HS-27A (cell line): ENCODE measurements at places on chromosomes 11 and 22.

- no peak for DNase-seq
Measured at GRCh38 chr22:37037669-37038068, 13.9 kb upstream of the KCTD17 start.

DNA sequence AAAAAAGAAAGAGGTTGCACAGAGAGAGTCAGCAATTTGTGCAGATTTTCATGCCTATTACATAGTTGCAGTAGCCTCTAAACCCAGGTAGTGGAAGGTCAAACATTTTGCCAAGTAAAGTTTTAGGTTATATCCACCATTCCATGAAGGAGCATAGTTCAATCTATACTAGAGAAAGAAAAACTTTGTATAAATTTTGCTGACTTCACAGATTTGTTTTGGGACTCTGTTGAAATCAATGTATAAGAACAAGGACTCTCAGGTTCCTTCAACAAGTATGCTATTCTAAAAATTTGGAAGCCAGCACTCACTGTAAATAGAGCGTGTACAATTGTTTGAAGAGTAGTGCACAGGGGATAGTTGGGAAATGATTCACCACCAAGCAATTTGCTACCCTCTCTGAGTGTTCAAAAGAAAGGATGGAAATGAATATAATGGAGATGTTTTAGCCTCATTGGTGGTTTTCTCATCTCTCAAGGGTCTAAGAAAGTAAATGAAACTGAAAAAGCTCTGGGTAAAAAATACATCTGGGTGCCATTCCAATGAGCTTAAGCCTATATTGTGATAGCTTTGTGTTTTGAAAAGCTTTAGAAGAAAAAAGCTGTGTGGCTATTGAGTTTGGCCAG, 508.4 kb upstream of the LUZP2 start:
- DNase-seq, result peak; percentile 85

DNA sequence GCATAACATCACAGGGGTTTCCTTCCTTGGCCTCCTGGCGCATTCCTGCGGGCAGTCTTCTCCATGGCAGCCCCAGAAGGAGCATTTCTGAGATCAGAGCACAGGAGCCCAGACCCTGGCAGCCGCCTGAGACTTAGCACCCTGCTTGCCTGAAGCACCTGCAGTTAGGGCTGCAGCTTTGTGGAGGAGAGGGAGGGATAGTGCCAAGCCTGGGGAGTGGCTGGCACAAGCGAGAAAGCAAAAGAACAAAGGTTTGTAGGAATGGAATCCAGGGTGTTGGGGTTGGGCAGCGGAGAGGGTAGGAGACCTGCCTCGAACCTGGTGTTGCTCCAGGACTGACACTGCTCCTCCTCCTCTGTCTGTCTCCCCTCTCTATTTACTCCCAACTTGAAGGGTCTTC, 66.9 kb downstream of the SCN3B start:
- DNase-seq, result no peak

DNA sequence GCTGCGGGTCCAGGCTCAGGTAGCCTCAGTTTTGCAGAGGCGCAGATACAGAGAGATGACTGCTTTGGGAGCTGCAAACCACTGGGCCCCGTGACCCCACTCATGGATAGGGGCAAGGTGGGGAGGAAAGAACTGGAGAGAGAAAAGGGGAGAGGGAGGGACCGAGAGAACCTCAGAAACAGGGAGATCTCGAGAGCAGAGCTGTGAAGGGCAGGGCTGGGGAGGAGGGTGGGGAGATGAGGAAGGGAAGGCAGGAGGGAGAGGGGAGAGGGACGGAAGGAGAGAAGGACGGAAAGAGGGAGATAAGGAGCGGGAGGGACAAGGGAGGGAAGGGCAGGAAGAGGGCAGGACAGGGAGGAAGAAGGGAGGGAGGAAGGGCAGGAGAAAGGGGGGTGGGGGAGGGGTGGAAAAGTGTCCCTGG, 46.3 kb downstream of the IGLL1 start:
- DNase-seq, result no peak

- DNase-seq, result no peak
Measured at GRCh38 chr11:30617762-30618161, 31.6 kb upstream of the MPPED2 start.

DNA sequence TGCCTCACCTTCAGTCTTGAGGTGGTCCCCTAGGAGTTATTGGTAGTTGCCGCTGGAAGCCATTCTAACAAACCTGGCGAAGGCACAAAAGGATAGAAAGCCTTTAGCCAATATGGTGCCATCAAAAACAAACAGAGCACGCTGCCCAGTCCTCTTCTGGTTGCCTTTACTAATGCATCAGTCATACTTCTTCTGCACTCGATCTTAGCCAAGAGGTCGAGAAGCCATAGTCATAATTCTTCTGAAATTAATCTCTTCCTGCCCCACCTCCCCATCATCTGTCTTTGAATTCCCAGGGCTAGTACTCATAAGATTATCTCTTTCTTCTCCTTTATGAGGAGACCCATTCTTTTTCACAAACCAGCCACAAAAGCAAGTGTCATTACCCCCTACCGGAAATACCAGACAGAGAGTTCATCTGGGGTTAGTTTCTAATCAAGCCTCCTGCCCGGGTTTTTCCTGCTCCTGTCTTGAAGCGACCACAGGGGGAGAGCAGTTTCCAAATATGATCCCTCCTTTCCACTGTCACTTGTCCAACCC, 21.4 kb upstream of the EHF start:
- DNase-seq, result peak; percentile 90

GRCh38 chr22:20998411-20999336, 3.2 kb downstream of the THAP7 start:
- no peak for DNase-seq

DNA sequence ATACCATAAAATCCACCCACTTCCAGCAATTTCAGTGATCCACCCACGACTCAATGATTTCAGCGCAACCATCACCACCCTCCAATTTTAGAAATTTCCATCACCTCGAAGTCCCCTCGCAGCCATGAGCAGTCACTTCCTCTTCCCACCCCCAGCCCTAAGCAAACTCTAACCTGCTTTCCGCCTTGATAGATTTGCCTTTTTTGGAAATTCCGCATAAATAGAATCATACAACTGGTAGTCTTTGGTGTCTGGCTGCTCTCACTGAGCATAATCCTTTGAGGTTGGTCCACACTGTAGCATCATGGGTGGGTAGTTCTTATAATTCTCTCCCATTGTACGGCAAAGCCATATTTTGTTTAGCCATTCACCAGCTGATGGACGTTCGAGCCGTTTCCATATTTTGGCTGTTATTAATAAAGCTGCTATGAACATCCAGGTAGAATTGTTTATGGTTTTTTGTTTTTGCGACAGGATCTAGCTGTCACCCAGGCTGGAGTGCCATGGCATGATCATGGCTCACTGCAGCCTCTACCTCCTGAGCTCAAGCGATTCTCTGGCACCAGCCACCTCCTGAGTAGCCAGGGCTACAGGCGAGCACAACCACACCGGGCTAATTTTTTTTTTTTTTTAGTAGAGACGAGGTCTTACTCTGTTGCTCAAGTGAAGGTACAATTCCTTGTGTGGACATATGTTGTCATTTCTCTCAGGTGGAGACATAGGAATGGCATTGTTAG, 16.0 kb downstream of the PIM3 start:
- DNase-seq, result no peak

DNA sequence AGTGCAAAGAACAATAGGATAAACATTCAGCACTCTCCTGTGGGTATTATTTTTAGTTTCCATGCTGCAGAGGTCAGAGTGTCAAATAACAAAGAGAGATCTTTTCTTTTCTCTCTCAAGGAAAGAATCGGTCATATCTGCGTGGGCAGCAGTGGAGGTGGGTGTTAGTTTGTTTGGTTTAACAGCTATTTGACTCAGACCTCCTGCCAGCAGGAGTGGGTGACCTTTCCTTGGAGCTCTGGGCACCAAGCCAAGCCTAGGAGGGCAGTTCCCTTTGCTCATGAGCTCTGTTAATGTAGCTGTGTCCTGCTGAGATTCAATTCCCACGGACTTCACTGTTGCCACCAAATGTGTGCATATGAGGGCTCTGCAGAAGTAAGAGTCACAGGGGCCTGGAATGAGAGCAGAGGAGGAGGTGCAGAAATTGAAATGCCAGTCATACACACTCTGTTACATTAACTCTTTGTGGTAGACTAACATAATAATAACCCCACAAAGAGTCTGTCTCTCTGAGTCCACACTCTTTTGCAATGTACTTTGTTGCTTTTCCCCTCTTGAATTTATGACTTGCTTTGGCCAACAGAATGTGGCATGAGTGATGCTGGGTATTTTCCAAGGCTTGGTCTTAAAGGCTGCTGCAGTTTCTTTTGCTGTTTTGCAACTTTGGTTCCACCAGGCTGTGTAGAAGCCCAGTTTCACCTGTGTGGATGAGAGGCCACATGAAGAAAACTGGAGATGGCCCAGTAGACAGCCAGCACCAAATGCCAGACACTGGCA, 76.0 kb upstream of the GRK3 start:
- peak; percentile 43 for DNase-seq

- no peak for DNase-seq
Measured at GRCh38 chr22:36166518-36167220, 6.1 kb upstream of the APOL3 start.

- no peak for DNase-seq
Measured at GRCh38 chr22:37850801-37851200, 1.6 kb downstream of the EIF3L start.

GRCh38 chr11:72723508-72723907, 28.7 kb downstream of the ARAP1 start:
- DNase-seq, result no peak

DNA sequence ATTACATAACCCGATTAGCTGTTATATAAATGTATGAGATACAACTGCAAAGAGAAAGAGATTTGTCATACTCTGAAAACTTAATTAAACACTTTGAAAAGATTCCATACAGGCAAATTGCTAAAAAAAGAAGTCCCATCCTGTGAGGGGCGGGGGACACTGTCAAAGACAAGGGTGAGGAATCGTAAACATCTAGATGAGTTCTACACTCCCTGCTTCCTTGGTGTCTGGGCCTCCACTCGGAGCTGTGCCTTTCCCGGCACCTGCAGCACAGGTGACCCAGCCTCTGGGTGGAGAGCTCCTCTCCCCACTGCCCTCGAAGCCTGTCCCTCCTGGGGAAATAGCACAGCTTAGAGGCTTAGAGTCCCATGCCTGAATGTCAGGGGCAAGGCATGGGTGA, 69.2 kb upstream of the CRYBB3 start:
- no peak for DNase-seq

- no peak for DNase-seq
Measured at GRCh38 chr11:130462101-130462885, 13.8 kb downstream of the ADAMTS15 start.

DNA sequence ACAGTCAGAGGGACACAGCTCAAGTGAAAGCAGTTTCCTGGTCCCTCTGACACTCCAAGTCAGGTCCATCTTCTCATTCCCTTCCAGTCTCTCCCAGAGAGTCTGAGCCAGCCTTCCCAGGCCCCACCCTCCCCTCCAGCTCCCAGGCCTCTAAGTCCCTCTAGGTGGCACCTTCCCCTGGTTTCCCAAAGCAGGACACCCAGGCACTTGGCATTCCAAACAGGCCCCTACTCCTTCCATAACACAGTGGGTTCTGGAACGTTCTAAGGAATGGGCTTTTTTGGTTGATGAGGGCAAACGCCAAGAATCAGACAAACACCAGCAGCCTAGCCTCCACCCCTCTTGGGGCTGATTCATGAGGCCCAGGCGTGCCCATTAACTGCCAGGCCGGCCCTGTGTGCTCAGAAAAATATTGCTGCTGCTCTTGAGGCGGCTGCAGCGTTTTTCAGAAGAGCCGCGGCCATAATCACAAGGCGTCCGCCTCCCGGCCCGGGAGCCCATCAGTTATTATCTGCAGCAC, 418.7 kb downstream of the SOX6 start:
- DNase-seq, result no peak

DNA sequence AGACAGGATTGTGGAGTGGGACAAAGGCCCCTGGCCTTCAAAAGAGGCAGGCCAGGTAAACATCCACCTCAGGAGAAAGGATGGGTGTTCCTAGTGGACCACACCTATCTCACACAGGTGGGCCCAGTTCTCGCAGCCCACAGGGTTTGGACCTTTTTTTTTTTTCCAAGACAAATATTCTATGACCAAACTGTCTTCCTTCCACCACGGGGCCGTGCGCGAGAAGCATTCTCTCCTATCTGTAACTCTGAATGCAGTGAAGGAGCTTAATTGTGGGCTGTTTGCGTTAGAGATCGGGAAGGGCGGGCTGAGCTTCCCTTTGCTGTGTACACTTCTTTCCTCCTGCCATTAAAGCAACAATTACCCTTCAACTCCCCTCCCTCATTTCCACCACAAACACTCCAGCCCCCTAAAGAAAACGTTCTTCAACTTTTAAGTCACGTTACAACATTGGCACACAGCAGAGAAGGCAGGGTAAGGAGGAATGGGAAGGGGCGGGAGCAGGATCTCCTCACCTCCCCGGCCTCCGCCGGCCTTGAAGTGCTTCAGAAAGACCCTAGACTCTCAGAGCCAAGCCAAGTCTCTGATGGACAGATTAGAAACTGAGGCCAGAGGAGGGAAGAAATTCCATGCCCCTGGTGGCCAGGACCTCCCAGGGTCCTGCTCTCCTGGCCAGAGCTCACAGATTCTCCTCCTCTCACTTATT, 238.4 kb downstream of the BUD13 start:
- no peak for DNase-seq

GRCh38 chr11:40030867-40031266, 1428.6 kb downstream of the LRRC4C start:
- no peak for DNase-seq

DNA sequence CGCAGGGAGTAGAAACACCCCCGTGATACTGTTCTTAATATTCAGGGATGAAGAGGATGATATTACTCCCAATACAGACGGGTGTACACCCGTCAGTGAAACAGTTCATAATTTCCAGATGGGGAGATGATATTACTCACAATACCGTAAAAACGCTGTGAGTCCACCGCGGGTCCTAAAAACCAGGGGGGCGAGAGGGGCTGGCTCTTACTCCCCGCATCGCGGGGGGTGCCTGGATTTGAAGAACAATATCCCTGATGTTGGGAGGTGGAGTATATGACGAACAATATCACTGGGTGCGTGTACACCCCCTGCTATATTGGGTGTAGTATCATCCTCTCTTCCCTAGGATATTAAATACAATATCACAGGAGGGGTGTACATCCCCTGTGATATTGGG, 20.5 kb upstream of the APOL5 start:
- no peak for DNase-seq

DNA sequence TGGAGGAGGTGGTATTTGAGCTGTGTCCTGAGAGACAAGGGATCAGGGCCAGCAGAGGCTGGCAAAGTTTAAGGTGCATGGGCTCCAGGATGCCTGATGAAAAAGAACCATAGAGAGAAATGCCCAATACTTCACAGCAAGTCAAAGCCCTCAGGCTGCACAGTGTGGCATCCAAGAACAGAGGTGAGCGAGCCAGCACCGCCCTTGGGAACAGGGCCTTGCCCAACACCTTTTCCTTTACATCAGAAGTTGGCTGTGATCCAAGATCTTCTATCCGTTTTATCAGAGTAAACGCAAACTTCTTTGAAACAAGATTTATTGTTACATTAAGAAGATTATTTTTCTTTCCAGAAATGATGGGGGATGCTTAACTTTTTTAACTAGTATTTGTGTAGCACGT, 1.4 kb downstream of the B3GNT6 start:
- DNase-seq, result no peak

GRCh38 chr11:122791836-122792235, 46.5 kb upstream of the CRTAM start:
- no peak for DNase-seq
